ENCODE measurements at places on chromosomes 7 and 10.

GRCh38 chr10:72013202-72013945, 49.2 kb downstream of the CHST3 start:
- no peak for DNase-seq

- no peak for DNase-seq
Measured at GRCh38 chr10:24783504-24783903, 59.8 kb upstream of the ARHGAP21 start.

GRCh38 chr10:122285506-122286444, 14.7 kb downstream of the BTBD16 start:
- DNase-seq = no peak

- peak; percentile 34 for DNase-seq
Measured at GRCh38 chr7:107711301-107711700, 32.6 kb upstream of the CBLL1 start.

DNA sequence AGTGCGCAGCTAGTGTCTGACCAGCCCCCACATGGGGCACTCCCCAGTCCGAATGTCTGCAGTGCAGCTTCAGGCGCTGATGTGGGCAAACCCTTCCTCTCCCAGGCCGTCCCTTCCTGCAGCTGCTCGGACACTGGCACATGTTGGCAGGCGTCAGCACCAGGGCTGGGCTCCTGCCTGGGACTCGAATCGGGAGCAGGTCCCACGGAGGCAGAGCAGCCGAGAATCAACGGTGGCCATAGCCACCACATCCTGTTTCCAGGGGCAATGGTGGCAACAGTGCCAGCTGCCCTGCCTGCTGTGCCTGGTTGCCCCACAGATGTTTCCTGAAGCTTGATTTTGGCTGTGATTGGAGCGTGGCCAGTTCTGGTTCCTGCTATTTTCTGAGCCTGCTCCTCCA, 65.8 kb downstream of the MGMT start:
- no peak for DNase-seq

DNA sequence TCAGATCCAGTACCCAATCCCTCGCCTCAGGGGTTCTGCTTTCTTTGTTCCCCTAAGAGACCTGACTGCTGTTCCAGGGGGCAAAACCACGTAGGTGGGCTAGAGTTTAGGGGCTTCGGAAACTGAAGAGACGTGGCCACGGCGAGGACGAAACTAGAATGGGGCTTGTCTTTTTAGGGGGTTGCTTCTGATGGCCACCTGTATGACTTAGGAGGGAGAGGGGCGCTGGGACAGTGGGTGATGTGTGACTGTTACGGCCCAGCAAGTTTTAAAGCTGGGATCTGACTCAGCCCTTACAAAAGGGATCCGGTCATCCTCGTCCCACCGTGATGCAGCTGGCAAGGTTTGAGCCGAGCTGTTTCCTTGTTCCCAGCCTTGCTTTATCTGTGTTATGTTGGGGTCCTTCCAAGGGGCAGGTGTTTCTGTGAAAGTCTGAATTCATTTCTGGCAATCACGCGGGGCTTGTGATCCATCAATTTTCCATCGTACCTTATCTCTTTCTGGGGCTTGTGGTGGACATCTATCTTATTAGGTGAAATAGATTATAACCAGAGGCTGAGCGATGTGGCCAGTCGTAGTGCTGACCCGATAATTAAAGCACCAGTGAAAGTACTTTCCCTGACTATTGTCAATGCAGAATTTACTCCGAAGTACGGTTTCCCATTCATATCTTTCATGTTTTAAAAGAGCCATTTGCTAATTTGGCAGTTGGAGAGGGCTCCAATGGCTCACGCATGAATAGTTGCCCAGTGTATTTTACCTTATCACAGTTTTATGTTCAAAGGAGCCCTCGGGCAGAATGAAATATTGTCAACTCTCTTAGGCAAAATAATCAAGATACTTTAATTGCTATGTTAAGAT, 830 bp downstream of the MET start:
- peak; percentile 11 for DNase-seq

DNA sequence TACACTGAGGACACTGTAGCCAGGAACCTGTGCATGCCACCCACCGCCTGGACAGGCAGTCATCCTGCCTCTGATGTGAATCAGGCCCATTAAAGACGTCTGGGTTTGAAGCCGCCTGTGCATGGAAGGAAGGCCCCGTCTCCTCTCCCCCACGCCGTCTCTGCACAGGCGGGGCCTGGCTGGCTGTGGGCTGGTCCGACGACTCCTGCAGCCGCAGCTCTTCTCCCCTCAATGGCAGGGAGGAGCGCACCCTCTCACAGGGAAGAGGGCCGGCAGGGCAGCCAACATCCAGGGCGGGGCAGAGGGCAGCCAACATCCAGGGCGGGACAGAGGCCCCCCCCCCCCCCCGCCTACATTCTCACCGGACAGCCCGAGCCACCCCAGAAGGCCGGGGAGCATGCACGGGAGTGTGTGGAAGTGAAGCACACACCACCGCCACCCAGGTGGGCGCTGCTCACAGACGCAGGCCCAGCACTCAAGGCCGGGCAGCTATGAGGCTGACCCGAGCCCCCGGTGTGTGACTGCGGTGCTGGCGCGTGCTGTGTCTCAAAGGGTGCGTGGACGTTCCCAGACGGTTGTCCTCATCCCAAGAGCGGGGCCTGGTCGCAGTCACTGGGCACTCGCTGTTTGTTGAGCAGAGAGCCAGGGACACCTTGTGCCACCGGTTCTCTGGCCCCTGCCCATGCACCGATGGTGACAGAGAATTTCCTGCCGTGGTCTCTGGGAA, 19.1 kb downstream of the DPYSL4 start:
- no peak for DNase-seq

DNA sequence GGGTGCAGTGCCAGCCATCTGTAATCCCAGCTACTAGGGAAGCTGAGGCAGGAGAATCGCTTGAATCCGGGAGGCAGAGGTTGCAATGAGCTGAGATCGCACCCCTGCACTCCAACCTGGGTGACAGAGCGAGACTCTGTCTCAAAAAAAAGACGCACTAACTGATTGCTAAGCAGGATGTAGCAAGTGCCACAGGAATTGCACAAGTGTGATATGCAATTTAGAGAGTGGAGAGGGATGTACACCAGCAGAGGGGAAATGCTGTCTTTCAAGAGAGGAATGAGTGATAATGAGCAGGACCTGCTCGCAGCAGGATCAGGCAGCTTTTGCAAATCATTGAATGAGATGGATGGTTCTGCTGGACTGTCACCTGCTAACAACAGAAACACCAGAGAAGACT, 13.3 kb upstream of the SLC16A12 start:
- DNase-seq = no peak

- DNase-seq = no peak
Measured at GRCh38 chr10:84632866-84633265, 304.5 kb downstream of the CCSER2 start.

DNA sequence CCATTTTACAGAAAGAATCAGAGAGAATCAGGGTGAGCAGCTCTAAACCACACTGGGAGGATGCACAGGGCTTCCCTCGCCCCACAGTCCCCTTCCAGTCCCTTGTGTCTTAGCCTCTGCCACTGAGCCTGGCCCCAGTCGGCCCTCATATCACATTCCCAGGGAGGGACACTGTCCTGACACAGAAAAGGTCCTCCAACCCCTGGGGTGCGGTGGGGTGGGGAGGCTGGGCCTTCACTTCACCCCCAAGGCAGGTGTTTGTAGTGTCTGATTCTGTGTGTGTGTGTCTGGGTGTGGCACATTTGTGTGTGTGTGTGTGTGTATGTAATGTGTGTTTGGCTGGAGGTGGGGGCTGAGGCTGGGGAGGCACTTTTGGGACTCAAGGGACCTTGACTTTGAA, 1.8 kb upstream of the KCP start:
- DNase-seq = no peak

DNA sequence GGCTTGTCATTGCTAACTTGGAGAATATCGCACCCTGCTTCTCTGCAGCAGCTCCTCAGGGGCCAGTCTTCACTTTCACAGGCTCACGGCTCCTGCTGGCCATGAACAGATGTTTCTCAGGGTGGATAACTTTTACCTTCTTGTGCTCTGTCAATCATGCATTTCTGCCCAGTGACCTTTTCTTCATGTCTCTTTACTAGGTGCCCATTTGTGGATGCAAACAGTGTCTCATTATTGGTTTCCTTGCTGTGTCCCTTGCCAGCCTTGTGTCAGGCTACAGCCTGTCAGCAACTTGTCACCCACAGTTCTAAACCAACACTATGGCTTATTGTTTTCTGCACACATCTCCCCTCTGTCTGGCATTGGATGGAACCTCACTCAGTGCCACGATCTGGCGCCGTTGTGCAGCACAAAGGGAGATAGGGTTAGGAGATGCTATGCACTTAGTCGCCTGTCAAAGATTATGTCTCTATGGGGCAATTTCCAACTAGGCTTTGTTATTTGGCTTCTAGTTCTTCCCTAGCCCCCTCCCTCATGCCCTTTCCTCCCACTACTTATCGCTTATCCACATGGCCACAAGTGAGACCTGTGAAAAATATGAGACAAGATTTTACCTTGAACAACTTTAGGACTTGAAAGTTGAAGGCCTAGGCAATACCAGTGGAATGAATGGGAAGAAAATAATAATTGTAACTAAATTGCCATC, 45.7 kb upstream of the NXPH1 start:
- DNase-seq = no peak

DNA sequence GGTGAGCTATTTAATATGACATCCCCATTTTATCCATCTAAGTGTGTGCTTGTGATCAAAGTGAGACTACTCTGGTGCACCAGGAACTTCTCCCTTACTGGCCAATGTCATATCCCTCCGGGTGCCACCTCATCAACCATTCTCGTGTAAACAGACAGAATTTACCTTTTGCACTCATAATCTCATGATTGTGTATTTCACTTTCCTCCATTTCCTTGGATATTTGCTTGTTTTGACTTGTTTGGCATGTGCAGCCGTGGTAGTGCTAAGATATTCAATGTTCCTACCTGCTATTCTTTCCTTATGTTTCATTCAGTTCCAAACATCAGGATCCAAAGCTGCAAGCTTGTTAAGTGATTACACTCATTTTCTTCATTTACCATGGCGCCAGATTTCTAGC, 280.5 kb upstream of the SP8 start:
- DNase-seq = no peak

DNA sequence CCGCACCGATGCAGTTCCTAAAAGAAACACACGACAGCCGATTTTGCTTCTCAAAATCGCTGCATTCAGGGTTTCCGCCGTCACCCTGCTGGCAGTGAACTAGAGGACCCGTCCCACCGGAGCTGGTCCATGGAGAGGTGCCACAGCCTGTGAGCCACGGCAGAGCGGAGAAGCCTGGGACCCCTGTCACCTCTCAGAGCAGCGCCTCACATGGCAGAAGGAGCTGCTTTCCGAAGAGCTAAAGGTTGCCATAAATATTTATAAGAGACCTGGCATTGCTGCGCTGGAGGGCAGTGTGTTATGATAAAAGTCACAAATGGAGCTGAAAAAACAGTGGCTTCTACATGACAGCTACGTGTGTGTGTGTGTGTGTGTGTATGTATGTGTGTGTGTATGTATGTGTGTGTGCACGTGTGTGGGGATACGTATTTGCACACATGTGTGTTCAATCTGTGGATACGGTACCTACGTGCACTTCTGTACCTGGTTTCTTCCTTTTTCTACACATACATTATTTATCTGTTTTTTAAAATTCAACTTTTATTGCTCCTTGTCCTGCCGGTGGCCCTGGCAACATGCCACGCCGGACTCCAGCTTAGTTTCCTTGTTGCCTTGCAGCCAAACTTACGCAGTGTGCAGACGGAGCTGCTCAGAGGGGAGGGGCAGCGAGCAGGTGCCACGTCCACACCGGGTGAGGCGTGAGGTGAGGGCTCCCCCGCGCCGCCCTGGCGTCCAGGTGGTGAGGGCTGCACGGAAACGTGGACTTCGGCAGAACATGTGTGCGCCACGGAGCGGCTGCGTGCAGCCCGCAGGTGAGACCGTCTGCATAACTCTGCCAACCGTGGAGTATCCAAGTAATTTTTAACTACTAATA, 115.2 kb upstream of the PITRM1 start:
- DNase-seq = no peak

DNA sequence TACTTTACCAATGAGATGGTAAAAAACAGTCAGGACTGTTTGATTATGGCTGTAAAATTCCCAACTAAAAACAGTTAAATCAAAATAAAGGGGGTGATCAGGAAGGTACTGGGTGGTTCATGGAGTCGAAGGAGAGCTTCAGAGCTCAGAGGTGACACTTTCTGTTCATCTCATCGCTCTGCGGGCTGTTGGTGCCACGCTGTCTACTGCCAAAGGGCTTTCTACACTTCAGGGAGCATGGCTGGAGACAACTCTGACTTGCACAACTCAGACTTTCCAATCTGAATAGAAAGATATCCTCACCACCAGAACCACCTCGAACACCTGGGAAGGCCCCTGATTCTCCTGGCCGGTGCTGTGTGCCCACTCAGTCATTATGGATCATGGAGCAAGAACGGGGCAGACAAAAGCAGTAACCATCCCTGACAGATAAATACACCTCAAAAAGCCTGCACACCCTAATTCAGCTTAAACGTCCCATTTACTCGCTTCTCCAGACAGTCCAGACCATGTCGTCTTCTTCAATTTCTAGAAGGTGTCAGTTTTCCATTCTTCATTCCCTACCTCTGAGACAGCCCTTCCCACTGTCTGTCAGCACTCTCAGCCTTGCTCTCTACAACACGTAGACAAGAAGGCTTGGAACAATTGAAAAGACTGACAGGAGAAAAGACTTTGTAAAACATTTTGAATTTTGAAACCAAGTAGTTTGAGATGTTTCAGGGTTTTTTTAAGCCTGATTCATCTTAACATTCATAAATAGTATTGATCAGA, 348.7 kb upstream of the NFE2L3 start:
- no peak for DNase-seq

GRCh38 chr10:48444861-48445841, 138.7 kb downstream of the MAPK8 start:
- DNase-seq = no peak
